ENCODE measurements at places on chromosomes 7 and 10.

DNA sequence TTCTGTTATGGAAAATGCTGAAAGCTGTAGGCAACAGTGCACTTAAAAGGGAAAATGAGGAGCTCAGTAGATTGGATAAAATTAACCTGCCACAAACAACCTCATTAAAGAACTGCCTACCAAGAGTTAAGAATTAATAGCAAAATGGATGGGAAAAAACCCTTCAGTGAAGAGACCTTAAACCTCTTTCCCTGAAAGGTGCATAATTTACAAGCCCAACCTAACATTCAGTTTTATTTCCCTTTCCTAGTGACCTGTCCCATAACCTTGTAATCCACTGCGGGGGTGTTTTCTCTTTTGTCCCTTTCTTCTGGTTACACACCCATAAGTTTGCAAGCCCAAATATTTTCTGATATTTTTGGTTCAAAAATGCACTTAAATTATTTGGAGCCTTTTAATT, 21.9 kb downstream of the SKIDA1 start:
- DNase-seq: no peak

- DNase-seq: no peak
These were observed 46.9 kb downstream of the PRPF18 start for GRCh38 chr10:13633689-13634088.

GRCh38 chr10:16234916-16235315, 201.9 kb upstream of the PTER start:
- no peak for DNase-seq

DNA sequence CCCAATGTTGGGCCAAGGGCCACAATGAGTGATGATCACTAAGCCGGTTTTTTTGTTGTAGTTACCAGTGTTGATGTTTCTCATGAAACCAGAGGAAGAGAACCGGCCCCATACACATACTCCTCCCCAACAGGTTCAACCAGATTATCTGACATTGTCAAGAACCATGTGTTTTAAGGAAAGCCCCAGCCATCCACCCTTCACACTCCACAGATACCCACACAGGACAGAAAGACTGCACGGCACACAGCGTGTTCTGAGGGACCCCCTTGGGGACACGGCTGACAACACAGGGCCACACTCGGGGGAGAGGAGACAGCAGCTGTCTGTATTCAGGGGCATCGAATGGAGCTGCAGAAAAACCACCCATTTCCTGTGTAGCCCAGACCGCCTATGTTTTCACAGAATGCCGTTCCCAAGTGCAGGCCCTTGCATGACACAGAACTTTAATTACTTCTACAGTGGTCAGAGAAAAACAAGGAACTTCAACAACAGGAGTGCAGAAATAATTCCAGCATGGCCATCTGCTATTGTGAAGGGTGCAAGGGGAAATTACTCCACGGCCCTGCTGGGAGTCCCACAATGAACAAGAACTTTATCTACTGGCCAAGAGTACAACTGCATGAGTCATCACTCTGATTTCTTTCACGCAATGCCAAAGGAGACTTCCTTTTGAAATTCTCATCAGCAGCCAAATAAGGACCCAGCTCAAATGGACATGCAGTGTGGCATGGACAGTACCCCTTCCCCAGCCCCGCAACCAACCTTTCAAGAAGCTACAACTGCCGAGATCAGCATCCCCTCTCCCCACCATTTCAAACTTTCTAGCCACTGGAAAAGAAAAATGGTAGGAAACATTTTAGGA, 2.3 kb downstream of the KLF6 start:
- peak; percentile 77 for DNase-seq

DNA sequence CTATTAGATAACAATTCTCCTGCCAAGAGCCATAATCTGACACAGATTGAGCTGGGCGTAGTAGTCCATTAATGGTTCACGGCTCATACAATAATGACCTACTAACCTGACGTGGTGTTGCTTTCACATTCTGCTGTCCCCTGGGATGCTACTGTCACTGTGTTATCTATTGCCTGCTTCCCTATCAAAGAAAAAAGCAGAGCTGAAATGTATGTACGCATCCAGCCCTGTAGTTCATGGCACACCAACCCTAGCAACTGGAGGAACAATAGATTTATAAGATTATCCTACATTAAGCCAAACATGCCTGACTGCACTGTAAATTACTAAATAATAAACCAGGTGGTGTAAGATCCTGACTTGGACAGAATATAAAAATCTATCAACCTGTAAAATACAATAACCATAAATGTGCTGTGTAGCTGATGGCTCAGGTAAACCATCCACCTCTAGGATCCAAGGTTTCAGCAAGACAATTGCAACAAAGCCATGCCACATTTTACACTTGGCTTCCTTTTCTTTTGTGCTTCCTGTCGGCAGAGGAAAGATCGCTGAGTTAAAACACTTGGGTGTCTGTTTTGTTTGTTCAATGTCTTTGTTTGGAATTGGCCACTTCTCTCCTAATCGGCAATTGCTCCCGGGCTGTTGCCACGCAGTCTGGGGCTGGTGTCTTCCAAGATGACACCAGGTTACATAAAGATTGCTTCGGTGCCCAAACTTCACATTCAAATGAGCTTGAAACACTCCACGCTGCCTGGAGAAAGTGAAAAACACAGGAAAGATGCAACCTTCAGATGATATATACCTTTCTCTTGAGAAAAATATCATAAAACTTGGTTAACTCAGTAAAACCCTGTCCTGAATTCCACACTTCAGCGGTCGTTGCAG, 143.9 kb upstream of the MGMT start:
- DNase-seq: no peak

- DNase-seq: no peak
These were observed 235.2 kb downstream of the POU6F2 start for GRCh38 chr7:39212876-39213275.

GRCh38 chr10:13184730-13185514, 23.6 kb downstream of the MCM10 start:
- DNase-seq: no peak

GRCh38 chr7:33888166-33888565, 17.2 kb upstream of the BMPER start:
- no peak for DNase-seq

DNA sequence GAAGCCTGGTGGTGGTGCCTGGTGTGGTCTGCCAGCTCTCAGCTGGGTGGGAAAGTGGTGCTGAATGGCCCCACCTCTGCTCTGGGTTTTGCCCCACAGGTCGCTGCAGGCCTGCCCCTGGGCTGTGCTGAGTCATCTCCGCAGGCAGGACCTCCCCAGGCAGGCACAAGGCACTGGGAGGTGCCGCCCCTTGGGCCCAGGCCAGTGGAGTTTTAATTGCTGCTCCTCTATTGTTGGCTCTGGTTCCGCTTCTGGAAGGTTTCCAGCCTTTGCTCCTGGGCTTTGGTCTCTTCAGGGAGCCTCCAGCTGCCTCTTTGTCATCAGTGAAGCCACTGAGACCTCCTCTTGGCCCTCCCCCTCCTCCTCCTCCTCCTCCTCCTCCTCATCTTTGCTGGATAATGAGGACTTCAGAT, 180.3 kb upstream of the GRB10 start:
- DNase-seq: peak; percentile 0

- no peak for DNase-seq
These were observed 130.2 kb upstream of the ADAM12 start for GRCh38 chr10:126518218-126519080.

DNA sequence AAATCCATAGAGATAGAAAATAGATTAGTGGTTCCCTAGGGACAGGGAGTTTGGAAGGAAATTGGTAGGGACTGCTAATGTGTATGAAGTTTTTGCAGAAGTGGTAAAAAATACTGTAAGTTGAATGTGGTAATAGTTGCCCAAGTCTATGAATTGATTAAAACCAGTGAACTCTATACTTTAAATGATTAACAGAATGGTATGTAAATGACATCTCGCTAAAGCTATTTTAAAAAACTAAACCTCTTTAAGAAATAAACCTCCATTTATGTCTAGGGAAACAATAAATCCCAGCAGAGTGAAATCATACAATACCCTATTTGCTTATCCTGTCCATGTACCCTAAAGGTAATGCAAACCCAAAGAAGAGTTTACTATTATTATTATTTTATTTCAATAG, 61.4 kb downstream of the IPMK start:
- no peak for DNase-seq

DNA sequence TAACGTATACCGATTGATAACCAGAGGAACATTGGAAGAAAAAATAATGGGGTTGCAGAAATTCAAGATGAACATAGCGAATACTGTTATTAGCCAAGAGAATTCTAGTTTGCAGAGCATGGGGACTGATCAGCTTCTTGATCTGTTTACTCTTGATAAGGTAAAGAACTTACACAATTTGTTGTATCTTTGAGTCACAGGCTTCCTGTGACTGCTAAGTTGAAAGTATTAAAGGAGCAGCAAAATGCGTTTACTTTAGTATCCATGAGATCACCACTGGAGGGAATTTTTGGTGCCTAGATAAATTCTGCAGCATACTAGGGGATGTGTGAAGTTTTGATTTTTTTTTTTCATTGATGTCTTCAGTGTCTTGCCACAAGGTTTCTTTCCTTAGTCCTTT, 103.6 kb downstream of the BTAF1 start:
- DNase-seq: no peak

- no peak for DNase-seq
These were observed 435.4 kb downstream of the SUGCT start for GRCh38 chr7:40570223-40570622.

- DNase-seq: no peak
These were observed 19.8 kb upstream of the SLC29A3 start for GRCh38 chr10:71299071-71299785.

- DNase-seq: no peak
These were observed 3.3 kb downstream of the SKAP2 start for GRCh38 chr7:26861050-26861449.

DNA sequence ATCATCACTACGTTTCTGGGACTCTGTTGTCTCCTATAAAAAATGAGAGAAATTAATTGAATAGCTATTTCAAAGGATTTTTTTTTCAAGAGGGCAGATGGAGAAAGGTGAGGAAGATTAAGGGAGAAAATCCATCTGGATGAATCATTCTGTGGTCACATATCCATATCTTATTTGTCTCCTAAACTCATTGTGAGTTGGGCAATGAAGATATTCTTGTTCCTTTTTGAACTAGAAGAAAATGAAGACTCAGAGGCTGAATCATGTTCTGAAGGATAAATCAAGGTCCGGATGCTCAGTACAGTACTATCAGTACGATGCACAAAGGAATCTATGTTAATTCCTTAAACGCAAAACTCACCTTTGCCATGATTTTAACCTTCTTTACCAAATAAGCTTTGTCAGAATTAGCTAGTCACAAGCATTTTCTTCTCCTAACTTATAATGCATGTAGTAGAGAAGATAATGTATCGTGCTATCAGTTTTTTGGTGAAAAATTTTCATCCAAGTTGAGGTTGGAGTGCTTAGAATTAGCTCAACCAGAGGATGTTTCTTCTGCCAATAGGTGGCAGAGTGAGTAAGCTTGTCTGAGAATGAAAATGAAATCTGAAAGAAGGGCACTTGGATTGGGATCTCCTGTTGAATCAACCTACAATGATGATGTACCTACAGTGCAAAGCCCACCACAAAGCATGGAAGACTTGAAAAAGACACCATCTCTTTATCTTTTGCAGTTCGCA, 446.9 kb downstream of the KIF20B start:
- DNase-seq: no peak

DNA sequence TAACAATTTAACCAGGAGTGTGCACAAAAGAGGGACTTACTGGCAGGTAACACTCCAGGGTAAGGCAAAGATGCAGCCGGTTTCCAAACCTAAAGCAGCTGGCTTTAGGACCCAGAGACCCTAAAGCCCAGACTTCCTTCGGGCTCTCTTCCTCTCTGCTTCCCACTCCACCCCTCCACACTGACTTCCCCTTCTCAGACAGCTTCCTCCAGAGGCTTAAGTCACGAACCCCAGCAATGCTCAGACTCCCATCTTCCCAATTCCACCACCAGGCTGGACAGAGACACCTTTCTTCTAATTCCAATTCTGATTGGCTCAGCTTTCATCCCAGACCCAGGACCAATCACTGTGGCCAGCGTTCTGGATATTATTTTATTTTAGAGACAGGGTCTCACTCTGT, 24.8 kb downstream of the STYXL1 start:
- DNase-seq: no peak

- DNase-seq: peak; percentile 52
These were observed 171.1 kb upstream of the TBX20 start for GRCh38 chr7:35424869-35425495.

DNA sequence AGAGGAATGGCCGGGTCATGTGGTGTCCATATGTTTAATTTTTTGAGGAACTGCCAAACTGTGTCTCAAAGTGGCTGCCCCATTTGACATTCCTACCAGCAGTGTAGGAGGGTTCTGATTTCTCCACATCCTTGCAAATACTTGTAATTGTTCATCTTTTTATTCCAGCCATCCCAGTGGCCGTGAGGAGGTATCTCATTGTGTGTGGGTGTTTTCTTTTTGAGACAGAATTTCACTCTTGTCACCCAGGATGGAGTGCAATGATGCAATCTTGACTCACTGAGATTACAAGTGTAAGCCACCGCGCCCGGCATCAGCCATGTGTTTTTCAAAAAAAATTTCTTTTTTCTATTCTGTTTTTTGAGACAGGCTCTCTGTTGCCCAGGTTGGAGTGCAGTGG, 38.7 kb upstream of the DLG5 start:
- no peak for DNase-seq

DNA sequence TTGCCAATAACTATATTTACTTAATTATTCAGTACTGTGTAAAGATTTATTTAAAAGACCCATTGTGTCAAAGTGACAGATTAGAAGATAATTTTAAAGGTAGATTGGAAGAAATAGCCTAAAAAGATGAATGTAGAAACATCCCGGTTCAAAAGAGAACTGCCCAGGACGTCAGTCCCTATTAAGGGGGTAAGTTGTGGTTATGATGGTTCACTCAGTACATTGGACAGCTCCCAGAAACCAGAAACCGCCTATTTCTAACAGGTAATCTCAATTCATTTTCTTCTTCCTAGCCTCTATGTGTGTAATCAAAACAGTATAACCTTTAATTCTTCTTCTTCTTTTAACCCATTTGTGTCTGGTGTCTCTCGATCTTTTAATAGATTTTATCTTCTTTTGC, 1.5 kb upstream of the FERD3L start:
- no peak for DNase-seq

DNA sequence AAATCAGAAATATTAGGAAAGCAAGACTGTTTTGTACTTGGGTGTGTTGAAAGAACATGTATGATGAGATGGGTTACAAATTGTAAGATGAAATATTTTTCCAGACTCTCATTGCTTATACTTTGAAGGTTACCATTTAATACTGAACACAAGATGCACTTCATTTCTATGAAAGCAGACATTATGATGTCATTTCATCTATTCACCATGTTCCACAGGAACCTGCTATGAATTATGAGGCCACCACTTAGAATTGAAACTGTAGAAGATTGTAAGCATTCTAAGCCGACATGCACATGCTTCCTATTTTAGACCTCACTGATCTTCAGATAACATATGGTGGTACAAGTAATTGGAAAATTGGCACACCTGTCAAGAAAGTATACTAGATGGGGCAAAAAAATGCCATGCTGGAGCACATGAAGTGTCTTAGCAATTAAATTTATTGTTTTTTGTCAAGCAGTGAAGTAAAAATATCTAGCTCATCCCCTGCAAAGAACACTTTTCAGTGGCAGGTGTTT, 195.0 kb downstream of the PHF14 start:
- no peak for DNase-seq

Measured in activated CD4-positive, alpha-beta T cell treated with anti-CD3 and anti-CD28 coated beads, Interleukin-2, amount 50 U/mL, for 16 hours (primary cell).